Left lung (tissue), 14 donors: ENCODE measurements at places on chromosomes 11 and 22. TPM values are rescaled to one million over a fixed set of nuclear protein-coding genes. Genes with fewer than 3 reads are reported as not detected.

- peaks cover 98% of the 10 kb centered on the region for H3K27me3 ChIP-seq
- peaks cover 14% of the 10 kb centered on the region for H3K4me1 ChIP-seq
- no peak overlapping the region for H3K27ac ChIP-seq
- H3K4me3 ChIP-seq, result no peak overlapping the region
Observed at GRCh38 chr22:26170795-26171580, 1.7 kb downstream of the SEZ6L start.

- no peaks in the 10 kb centered on the region for H3K4me1 ChIP-seq
- no peak overlapping the region for H3K4me3 ChIP-seq
- no peaks in the 10 kb centered on the region for H3K27me3 ChIP-seq
- no peak for DNase-seq
Observed at GRCh38 chr11:93236741-93237675, 39.2 kb upstream of the SLC36A4 start.

- H3K4me3 ChIP-seq, result no peak overlapping the region
- H3K4me1 ChIP-seq, result peaks cover 25% of the 10 kb centered on the region
- peaks cover 22% of the 10 kb centered on the region for H3K27me3 ChIP-seq
- DNase-seq, result no peak
Observed at GRCh38 chr11:57647960-57648800, 1.5 kb downstream of the YPEL4 start.

- H3K4me1 ChIP-seq, result no peaks in the 10 kb centered on the region
- no peaks in the 10 kb centered on the region for H3K27me3 ChIP-seq
- H3K27ac ChIP-seq, result no peak overlapping the region
- H3K36me3 ChIP-seq, result no peaks in the 10 kb centered on the region
- no peak overlapping the region for H3K4me3 ChIP-seq
- DNase-seq, result peak; percentile 68
Observed at GRCh38 chr22:23385678-23386631, 194.1 kb downstream of the IGLL1 start.

GRCh38 chr11:118605116-118605867, 2.1 kb upstream of the PHLDB1 start:
- peaks cover 32% of the 10 kb centered on the region for H3K36me3 ChIP-seq
- DNase-seq, result peak; percentile 95
- peaks cover 21% of the 10 kb centered on the region for H3K4me1 ChIP-seq
- no peak overlapping the region for H3K4me3 ChIP-seq
- H3K27ac ChIP-seq, result peak overlapping the region; percentile 59

- H3K27me3 ChIP-seq, result no peaks in the 10 kb centered on the region
- DNase-seq, result peak; percentile 20
- H3K27ac ChIP-seq, result no peak overlapping the region
Observed at GRCh38 chr11:118353084-118353710, 6.2 kb upstream of the UBE4A start.

GRCh38 chr22:49452362-49452946, 375.2 kb downstream of the BRD1 start:
- DNase-seq, result no peak
- H3K4me3 ChIP-seq, result no peak overlapping the region
- peaks cover 9% of the 10 kb centered on the region for H3K27me3 ChIP-seq

ART1 gene
- 0.55 TPM for total RNA-seq

C11orf52 gene
- 6.2 TPM for total RNA-seq

PRDM11 gene
- 13.6 TPM for total RNA-seq

PANX2 gene
- total RNA-seq, result 2.1 TPM

SLC22A12 gene
- total RNA-seq, result not detected
